Activated CD4-positive, alpha-beta memory T cell treated with anti-CD3 and anti-CD28 coated beads for 36 hours (primary cell): ENCODE measurements at places on chromosomes 7 and 10. TPM values are rescaled to one million over a fixed set of nuclear protein-coding genes. Genes with fewer than 3 reads are reported as not detected.
A peak's percentile ranks its signal among the peaks of the same experiment; 100 is the strongest.

- peaks cover 10% of the 10 kb centered on the region for H3K27me3 ChIP-seq
- no peak for DNase-seq
- peaks cover 3% of the 10 kb centered on the region for H3K4me1 ChIP-seq
- H3K4me3 ChIP-seq = no peak overlapping the region
- no peaks in the 10 kb centered on the region for H3K36me3 ChIP-seq
These were observed 47.5 kb downstream of the DENND2A start for GRCh38 chr7:140592964-140593671.

DNA sequence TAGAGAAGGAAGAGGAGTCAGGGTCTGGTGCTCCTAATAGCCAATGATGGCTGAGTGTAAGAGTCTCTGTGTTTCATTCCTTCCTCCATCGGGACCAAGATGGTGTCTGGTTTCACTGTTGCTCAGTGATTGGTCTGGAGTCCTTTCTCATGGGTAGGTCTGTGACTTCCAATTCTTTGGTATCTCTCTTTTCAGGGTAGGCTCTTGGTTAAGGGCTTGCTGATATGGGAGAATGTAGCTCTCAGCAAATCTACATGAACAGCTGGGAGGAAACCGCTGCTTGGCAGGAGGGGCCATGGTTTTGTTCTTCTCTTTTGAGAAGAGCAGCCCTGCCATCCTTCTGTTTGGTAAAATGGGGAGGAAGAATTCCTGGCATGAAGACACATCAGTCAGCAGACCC lies 209.1 kb upstream of the PODXL start:
- H3K36me3 ChIP-seq = no peaks in the 10 kb centered on the region
- DNase-seq = no peak
- no peaks in the 10 kb centered on the region for H3K4me1 ChIP-seq
- no peak overlapping the region for H3K4me3 ChIP-seq
- no peak overlapping the region for H3K27ac ChIP-seq

- H3K36me3 ChIP-seq = no peaks in the 10 kb centered on the region
- no peak overlapping the region for H3K4me3 ChIP-seq
- DNase-seq = no peak
- no peaks in the 10 kb centered on the region for H3K27me3 ChIP-seq
- H3K27ac ChIP-seq = no peak overlapping the region
- no peaks in the 10 kb centered on the region for H3K4me1 ChIP-seq
These were observed 758.9 kb downstream of the GRM8 start for GRCh38 chr7:126493801-126494200.

- H3K4me1 ChIP-seq = no peaks in the 10 kb centered on the region
- no peak overlapping the region for H3K27ac ChIP-seq
- no peaks in the 10 kb centered on the region for H3K27me3 ChIP-seq
- DNase-seq = no peak
- no peaks in the 10 kb centered on the region for H3K36me3 ChIP-seq
These were observed 847.1 kb upstream of the MBL2 start for GRCh38 chr10:53619671-53620070.

DNA sequence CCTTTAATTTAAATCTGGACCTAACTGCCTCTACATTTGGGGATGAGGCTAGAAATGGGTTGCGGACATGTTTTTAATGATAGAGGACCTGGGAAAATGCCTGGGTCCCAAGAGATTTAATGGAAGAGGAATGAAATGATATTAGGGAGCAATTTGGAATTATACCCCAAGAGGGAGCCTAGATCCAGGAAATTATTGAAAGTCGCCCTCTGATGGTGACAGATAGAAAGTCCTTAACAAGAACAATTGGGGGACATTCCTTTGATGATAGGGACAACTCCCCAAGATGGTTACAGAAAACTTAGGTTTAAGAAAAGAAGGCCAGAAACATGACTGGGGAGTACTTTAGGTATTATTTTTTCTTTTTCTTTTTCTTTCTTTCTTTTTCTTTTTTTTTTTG lies 9.5 kb upstream of the TSGA13 start:
- H3K36me3 ChIP-seq = no peaks in the 10 kb centered on the region
- no peaks in the 10 kb centered on the region for H3K4me1 ChIP-seq
- no peak overlapping the region for H3K27ac ChIP-seq
- no peak overlapping the region for H3K4me3 ChIP-seq

- no peaks in the 10 kb centered on the region for H3K36me3 ChIP-seq
- no peak overlapping the region for H3K4me3 ChIP-seq
- no peak overlapping the region for H3K27ac ChIP-seq
- peaks cover 4% of the 10 kb centered on the region for H3K27me3 ChIP-seq
- H3K4me1 ChIP-seq = no peaks in the 10 kb centered on the region
- no peak for DNase-seq
These were observed 325.7 kb downstream of the PARD3 start for GRCh38 chr10:34489411-34489810.

- peaks cover 22% of the 10 kb centered on the region for H3K27me3 ChIP-seq
- no peak overlapping the region for H3K27ac ChIP-seq
- no peak overlapping the region for H3K4me3 ChIP-seq
- no peak for DNase-seq
- peaks cover 22% of the 10 kb centered on the region for H3K4me1 ChIP-seq
These were observed 8.6 kb downstream of the CPA5 start for GRCh38 chr7:130353196-130353595.

DNA sequence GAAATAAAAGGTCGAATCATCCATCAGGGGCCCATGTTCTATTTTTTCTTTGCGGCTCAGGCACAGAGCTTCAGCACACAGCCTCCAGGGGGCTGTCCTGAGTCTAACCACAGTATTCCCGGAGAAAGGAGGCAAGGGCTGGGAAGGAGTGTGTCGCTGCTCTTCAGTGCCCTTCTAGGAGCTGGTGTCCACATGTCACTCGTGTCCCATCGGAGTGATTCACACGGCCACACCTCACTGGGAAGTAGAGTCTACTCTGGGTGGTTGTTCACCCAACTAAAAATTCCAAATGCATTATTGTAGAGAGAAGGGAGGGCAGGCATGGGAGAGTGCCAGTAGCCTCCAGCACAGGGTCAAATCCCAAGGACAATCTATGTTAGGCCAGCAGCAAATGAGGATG lies 114.8 kb upstream of the LANCL2 start:
- H3K4me1 ChIP-seq = peaks cover 6% of the 10 kb centered on the region
- no peak for DNase-seq
- H3K27me3 ChIP-seq = peaks cover 35% of the 10 kb centered on the region

DNA sequence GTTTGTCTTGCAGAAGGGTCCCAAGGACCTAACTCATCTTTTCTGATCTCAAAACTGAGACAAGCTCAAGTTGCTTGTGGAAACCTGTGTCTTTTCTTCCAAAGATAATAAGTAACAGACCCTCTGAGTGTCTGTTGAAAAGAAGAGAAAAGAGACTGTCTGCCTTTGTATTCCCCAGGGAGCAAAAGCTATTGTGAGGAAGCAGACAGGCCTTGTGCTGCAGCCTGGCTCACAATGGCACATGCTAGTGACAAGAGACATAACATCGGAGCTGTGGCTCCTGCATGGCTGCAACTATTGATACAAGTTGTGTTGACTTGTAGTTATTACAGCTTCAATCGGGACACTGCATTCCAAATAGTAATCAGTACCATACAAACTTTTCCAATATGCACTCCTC lies 202.9 kb downstream of the DKK1 start:
- H3K27me3 ChIP-seq = no peaks in the 10 kb centered on the region

DNA sequence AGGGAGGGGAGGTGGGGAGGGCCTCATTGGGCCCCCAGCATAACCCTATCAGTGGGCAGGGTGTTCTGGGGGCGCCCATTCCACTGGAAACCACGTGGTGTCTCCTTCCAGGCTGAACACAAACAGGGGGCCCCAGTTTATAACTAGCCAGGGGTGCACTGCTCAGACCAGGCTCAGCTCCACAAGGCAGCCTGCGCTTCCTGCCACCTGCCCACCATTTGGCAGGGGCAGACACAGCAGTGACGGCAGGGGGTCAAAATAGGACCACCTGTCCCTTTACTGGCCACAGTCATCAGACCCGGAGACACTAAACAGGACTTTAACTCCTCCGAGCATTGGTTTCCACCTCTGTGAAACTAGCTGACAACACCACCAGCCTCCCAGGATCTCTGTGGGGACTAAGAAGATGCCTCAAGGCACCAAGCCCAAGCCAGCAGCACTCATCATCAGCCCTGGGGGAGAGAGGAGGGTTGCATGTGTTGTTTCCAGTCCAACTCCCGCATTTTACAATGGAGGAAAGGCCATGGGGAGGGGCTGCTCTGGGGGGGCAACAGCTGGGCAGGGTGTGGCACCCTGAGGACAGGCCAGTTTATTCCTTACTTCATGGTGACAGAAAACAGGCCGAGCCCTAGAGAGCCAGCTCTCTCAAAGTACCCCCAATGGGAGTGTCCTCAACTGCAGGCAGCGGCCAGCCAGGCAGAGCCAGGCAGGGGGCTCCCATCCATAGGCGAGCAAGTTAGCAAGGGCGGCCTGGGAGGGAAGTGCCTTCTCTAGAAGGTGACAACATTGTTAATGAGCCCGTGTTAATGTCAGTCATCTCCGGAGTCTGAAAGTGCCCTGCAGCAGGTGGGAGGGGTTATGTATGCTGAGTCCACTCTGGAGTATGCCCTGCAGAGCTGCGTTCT lies 127.6 kb downstream of the TNS3 start:
- H3K4me3 ChIP-seq = no peak overlapping the region
- H3K36me3 ChIP-seq = no peaks in the 10 kb centered on the region
- H3K27me3 ChIP-seq = peaks cover 3% of the 10 kb centered on the region
- no peak for DNase-seq

- peak overlapping the region; percentile 78 for H3K4me3 ChIP-seq
- peak; percentile 80 for DNase-seq
- H3K27ac ChIP-seq = peak overlapping the region; percentile 69
- H3K4me1 ChIP-seq = peaks cover 5% of the 10 kb centered on the region
These were observed 276.1 kb downstream of the DNAJB6 start for GRCh38 chr7:157612664-157613561.

- no peak for DNase-seq
- no peaks in the 10 kb centered on the region for H3K27me3 ChIP-seq
- peaks cover 48% of the 10 kb centered on the region for H3K4me1 ChIP-seq
- H3K4me3 ChIP-seq = no peak overlapping the region
- H3K27ac ChIP-seq = no peak overlapping the region
These were observed 65.6 kb downstream of the MKI67 start for GRCh38 chr10:128060341-128061250.

DNA sequence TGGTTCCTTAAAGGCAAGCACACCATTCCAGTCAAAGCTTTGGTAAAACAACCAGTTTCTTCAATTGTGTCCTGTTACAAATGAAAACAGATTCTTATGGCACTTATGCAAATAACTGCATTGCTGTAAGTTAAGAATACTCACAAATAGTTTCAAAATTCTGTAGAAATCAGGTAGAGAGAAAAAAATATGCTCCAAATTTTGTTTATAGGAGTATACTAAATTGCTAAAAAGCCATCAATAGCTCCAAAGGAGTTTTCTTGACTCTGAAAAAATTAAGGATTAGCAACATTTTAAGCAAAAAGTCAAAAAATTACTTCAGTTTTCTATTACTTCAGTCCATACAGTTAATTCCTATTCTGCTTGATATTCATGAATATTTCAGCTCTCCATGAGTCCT lies 51.3 kb upstream of the KAT6B start:
- H3K27ac ChIP-seq = no peak overlapping the region
- peaks cover 7% of the 10 kb centered on the region for H3K36me3 ChIP-seq
- no peak for DNase-seq
- no peak overlapping the region for H3K4me3 ChIP-seq
- no peaks in the 10 kb centered on the region for H3K4me1 ChIP-seq

GRCh38 chr7:5615190-5616070 lies 166.0 kb downstream of the RNF216 start:
- H3K4me1 ChIP-seq = no peaks in the 10 kb centered on the region
- H3K36me3 ChIP-seq = peaks cover 2% of the 10 kb centered on the region
- no peak overlapping the region for H3K27ac ChIP-seq
- no peak overlapping the region for H3K4me3 ChIP-seq

GRCh38 chr7:32935558-32935957 lies 21.7 kb upstream of the FKBP9 start:
- no peak overlapping the region for H3K4me3 ChIP-seq
- no peaks in the 10 kb centered on the region for H3K4me1 ChIP-seq
- H3K36me3 ChIP-seq = peaks cover 3% of the 10 kb centered on the region

DNA sequence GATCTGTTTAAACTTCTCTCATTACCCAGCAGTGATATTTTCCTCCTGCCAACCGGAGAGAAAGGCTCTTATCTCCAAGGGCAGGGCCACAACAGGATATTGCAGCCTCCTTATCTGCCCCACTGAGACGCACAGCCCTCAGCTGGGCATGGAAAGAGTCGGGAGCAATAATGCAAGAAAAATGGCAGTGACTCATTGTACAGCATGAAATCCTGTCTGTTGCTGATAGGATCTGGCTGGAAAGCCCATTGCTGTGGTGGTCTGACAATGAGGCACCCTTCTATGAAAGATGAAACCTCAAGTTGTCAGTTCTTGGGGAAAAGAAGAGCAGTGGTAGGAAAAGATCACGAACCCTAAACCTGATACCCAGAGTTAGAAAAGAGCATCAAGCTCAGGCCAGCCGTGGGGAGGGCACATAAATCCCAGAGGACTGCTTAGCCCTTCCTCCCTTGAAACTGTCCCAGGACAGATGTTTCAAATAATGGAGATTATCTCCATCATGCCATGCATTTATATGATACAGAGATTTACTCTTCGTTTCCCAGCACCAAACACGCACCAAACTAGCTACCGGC lies 47.0 kb upstream of the FIGNL1 start:
- no peaks in the 10 kb centered on the region for H3K36me3 ChIP-seq
- H3K4me3 ChIP-seq = no peak overlapping the region
- no peak overlapping the region for H3K27ac ChIP-seq
- H3K27me3 ChIP-seq = peaks cover 24% of the 10 kb centered on the region
- H3K4me1 ChIP-seq = peaks cover 3% of the 10 kb centered on the region

DNA sequence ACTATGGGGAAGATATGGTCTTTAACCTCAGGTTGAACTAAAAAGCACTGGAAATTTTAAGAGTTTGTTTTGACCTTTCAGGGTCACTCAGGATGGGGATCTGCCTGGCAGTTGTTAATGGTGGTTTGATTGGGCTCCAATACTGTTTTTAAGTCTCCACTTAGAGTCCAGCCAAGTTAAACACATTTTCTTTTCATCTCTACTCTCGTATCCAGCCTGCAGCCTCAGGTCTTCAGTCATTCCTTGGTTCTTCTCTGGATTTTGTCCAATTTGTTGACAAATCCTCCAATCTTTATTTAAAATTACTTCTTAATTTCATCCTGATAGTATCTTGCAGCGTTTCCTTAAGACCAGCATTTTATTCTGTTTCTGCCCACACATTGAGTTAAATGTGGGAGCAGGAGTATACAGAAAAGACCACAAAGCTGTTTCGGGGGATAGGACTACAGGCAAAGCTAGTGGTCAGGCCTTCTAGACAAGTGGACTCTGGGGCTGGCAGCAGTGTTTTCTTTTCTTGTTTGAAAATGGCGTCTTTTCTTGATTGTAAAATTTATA lies 133.2 kb upstream of the INHBA start:
- DNase-seq = no peak
- no peak overlapping the region for H3K27ac ChIP-seq
- H3K4me1 ChIP-seq = no peaks in the 10 kb centered on the region
- H3K36me3 ChIP-seq = no peaks in the 10 kb centered on the region
- no peak overlapping the region for H3K4me3 ChIP-seq
- H3K27me3 ChIP-seq = no peaks in the 10 kb centered on the region

The HABP2 gene
- not detected for total RNA-seq

The IQUB gene
- not detected for total RNA-seq

The GDF2 gene
- not detected for total RNA-seq

The SEM1 gene
- total RNA-seq = 41.6 TPM

The TLX1 gene
- not detected for total RNA-seq

The OR6V1 gene
- total RNA-seq = not detected

The OPN4 gene
- total RNA-seq = not detected

The LBX1 gene
- total RNA-seq = not detected

The C10orf62 gene
- not detected for total RNA-seq

The ATRNL1 gene
- 0.17 TPM for total RNA-seq
